ENCODE measurements at places on chromosomes 5 and 9.

DNA sequence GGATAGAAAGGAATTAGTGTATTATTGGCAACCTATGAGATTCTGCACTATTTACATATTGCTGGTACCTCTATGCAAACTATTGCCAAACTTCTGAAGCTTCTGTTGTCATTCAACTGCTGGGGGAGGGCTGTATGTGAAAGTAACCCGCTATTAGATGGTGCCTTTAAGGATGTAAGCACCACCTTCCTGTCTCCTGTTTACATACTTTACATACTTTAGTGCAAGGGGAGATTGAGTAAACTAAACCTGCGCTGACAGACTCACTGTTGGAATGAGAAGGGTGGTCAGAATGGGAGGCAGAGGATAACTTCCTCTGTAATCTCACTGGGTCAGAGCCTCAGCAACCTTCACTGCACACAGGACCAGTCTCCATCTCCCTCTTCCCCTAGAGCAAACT, 123.8 kb downstream of the NR3C1 start:
- DNase-seq, result no peak

GRCh38 chr5:75062925-75063531, 10.7 kb upstream of the GCNT4 start:
- no peak for DNase-seq

DNA sequence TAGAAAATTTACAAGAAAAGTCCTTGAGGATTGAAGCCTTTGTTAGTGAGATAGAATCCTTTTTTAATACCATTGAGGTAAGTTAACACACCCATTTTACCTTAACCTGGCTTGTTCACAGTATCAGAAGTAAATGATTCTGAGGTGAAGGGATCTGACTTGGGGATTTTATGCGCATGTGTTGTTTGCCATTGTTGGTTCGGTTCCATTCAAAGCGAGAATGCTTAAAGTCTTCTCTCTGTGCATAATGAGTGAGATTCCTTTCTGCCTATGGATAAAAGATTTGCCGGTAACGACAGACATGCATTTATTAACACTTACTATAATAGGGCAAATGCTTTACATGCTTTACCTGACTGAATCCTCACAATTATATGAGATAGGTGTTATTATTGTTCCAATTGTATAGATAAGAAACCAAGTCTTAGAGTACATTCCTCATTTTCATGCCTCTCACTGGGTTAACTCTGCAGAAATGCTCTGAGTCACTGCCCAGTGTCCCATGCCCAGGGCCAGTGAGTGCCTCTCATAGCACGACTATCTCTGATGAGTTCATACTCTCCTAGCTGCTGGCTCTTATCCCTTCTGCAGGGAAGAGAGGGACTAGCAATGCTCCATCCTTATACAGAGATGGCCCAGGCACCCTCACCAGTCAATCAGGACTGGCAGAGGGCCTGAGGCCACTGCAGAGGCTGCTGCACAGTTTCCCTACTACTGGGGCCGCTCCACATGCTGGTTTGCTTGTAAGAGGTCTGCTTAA, 54.4 kb downstream of the CMYA5 start:
- DNase-seq, result no peak

DNA sequence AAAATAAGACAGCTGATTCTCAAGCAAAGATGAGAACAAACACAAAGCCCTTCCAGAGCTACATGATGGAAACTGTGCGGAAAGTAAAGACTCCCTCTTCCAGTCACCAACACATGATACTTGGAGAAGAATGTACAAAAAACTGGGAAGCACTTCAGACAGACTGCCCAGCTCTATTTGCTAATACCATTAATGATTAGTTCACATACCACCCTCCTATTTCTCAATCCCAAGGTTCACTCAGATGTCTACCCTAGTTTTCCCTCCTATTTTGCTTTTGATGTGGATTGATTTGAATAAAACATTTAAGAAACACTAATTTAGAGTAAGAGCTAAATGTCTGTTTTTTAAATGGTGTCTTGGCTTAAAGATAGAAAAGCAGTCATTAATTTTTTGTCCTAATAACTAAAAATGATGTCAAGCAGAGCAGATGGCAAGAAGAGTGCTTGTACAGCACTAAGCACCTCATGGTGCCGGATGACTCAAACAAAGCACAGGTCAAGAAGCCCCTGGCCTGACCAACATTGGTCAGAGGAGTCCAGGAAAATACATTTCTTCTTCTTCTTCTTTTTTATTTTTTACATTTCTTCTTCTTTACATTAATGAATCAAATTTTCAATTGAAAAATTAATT, 639.4 kb downstream of the PDE4D start:
- no peak for DNase-seq

GRCh38 chr5:16869821-16870796, 66.0 kb downstream of the MYO10 start:
- DNase-seq, result no peak

- DNase-seq, result no peak
These were observed 178.8 kb upstream of the KIF2A start for GRCh38 chr5:62127098-62127736.

GRCh38 chr9:107240260-107240659, 42.8 kb upstream of the RAD23B start:
- no peak for DNase-seq

DNA sequence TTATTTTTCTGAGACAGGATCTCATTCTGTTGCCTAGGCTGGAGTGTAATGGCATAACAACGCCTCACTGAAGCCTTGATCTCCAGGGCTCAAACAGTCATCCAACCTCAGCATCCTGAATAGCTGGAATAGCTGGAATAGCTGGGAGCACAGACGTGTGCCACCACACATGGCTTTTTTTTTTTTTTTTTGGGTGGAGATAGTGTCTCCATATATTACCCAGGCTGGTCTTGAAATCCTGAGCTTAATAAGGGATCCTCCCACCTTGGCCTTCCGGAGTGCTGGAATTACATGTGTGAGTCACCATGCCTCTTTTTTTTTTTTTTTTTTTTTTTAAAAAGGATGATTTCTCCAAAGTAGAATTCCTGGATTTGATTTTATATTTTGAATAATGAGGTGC, 60.7 kb downstream of the NSD1 start:
- no peak for DNase-seq

- no peak for DNase-seq
These were observed 1110.1 kb upstream of the CDH10 start for GRCh38 chr5:25754895-25755294.

DNA sequence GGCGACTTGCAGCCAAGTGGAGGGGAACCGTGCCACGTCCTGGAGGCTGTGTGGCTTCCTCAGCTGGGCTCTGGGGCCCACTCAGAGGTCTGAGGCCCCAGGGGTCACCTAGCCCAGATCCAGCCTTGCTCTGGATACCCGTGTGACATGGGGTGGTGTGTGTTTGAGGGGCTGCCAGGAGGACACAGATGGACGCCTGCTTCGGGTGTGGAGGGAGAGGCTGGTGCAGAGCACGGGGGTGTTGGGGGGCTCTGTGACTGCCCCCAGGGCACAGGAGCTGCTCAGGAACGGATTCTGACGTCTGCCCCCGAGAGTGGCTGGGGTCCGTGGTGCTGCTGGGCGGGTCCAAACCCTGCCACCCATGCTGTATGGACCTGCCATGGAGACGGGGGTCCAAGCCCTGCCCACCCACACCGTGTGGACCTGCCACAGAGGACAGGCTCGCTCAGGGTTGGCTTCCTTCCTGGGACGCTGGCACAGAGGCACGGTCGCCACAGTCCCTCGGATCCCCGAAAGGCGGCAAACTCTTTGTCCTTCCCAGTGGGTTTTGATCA, 10.5 kb downstream of the INPP5E start:
- DNase-seq, result no peak

- no peak for DNase-seq
These were observed 45.3 kb downstream of the FBXW11 start for GRCh38 chr5:171961117-171961516.

- DNase-seq, result no peak
These were observed 283.8 kb upstream of the CDH12 start for GRCh38 chr5:23136958-23137357.

GRCh38 chr9:8468045-8468637, 668.6 kb upstream of the DMAC1 start:
- no peak for DNase-seq

- DNase-seq, result peak; percentile 46
These were observed 2.1 kb downstream of the GPR150 start for GRCh38 chr5:95621839-95622629.

- no peak for DNase-seq
These were observed 18.0 kb upstream of the NR4A3 start for GRCh38 chr9:99803694-99804093.

- DNase-seq, result no peak
These were observed 831.7 kb downstream of the SEMA5A start for GRCh38 chr5:8714198-8714597.

- DNase-seq, result no peak
These were observed 7.1 kb upstream of the FAF2 start for GRCh38 chr5:176440927-176441706.

- no peak for DNase-seq
These were observed 119.6 kb upstream of the HMHB1 start for GRCh38 chr5:143692342-143692741.

DNA sequence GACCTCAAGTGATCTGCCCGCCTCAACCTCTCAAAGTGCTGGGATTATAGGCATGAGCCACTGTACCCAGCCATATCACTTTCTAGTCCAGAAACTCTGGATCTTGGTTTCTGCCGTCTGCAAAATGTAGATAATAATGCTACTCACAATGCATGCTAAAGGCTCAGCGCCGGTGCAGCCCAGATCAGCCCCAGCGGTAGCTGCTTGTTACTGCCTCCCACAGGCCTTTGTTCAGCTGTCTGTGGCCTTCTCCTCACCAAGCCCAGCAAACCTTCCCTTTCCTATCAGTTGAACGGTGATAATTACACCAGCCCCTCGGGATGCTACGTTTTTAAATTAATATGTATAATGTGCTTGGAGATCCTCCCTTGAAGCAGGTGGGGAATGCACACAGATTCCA, 26.2 kb upstream of the MSX2 start:
- DNase-seq, result no peak

DNA sequence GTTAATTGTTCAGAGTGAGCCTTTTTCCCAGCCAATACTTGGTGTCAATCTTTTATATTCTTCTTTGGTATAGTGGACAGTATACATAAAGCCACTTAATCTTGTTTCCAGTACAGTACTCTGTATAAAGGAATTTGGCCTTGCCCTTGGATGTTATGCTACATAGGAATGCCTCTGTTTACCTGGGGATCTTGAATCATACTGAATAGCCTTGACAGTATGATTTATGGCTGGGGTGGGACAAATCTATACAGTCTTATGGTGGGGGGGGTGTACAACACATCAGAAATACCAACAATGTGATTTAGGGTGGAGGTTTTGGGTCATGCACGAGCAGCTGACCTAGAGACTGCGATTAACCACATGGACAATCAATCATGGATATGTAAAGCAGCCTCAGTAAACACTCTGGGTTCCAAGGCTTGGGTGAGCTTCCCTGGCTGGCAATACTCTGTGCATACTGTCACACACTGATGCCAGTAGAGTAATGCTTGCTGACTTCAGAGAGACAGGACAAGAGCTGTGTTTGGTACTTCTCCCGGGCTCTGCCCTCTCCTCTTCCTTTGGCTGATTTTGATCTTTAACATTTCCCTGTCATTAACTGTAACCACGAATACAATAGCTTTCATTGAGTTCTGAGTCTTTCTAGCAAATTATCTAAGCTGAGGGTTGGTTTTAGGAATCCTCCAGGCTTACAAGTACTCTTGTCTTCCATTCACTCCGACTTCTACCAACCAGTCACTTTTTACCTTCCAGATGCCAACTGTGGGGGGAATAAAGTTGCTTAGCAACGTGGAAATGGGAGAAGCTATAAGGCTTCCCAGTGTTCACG, 84.6 kb downstream of the IARS1 start:
- no peak for DNase-seq

DNA sequence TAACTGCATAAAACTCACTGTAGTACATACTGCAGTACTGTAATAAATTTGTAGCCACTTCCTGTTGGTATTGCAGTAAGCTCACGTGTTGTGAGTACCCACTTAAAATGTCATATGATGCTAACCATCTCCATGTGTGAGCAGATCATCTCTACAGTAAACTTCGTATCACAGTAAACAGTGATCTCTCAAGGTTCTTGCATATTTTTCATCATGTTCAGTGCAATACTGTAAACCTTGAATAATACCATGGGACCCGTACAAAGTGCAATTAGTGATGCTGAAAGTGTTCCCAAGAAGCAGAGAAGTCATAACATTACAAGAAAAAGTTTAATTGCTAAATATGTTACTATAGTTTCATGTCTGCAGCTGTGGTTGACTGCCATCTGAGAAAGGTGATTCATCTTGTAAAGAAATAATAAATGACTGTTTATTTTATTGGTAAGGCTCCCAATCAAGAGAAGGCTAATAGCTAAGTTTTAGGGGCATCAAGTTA, 253.8 kb upstream of the POU5F2 start:
- DNase-seq, result no peak

DNA sequence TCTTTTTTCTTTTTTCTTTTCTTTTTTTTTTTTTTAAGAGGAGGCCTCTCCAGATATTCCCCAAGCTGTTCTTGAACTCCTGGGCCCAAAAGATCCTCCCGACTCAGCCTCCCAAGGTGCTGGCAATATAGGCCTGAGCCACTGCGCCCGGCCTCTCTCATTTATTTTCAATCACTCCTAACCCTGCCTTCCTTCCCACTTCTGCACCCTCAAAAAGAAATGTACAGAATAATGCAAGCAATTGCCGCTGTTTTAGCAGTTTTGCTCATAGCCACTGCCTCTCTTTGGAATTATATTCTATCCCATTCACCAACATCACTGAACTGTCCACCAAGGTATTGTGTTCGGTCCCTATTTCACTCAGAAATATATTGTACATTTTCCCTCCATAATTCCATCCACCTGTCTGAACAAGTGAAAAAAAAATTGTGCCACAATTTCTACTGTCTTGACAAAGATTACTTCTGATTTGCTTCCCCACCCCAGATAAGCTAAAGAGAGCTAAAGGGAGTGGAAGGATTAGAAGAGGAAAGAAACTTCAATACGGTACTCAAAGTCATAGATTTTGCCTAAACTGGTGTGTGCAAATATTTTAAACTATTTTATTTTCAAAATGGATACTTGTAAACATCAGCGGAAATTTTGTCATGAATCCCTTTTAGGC, 1.9 kb downstream of the FNBP1 start:
- no peak for DNase-seq

DNA sequence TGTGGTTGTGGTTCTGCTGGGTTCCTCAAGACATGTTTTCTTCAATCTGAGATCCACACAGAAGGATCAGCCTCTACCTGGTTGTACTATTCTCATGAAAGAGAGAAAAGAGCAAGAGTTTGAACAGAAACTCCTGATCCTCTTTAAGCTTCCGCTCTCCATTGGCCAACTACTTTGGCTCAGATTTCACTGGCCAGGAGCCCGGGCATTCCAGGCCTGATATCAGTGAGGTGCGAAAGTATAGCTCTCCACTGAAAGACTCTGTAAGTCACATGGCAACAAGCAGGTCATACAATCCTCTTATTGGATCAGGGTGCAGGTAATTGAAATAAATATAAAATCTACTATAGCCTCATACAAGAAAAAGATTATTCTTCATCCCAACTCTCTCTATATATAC, 920.5 kb downstream of the TLE4 start:
- no peak for DNase-seq

DNA sequence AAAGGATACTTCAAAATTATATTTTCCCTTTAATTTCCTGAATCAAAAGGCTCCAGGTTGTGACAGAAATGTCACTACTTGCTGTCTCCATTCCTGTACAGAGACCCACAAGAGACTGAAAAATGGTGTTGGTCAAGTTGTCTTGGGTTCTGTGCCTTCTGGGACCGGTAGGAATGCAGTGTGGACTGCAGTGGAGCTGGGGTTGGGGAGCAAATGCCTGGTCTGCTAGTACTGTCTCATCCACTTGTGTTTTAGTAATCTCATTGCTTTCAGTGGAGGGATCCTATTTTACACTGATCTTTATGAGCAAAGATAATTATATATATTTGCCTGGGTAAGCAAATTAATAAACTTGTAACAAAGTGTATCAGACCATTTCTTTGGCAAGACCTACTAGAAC, 24.2 kb upstream of the CATSPER3 start:
- DNase-seq, result no peak
